Prostate gland (tissue), 2 donors: ENCODE measurements at places on chromosomes 5 and 9.

DNA sequence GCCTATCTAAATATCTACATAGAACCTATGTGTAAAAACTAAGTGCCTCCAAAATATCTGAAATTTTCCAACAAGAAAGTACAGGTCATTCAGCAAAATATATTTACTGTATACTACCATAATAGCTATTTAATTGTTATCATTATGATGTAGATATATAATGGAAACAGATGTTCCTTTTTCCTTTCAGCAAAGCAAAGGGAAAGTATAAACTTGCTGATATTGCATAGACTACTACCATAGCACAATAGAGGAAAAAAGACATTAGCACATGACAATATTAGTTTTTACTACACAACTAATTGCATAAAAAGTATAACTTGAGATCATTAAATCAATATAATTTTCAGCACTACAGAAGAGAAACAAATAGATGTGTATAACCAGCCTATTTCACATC lies 14.9 kb downstream of the NR2F1-AS1 start:
- no peak for DNase-seq

GRCh38 chr5:90551376-90551775 lies 7.2 kb upstream of the ADGRV1 start:
- DNase-seq, result no peak

GRCh38 chr5:79886925-79887655 lies 104.0 kb downstream of the MTX3 start:
- no peak for DNase-seq

DNA sequence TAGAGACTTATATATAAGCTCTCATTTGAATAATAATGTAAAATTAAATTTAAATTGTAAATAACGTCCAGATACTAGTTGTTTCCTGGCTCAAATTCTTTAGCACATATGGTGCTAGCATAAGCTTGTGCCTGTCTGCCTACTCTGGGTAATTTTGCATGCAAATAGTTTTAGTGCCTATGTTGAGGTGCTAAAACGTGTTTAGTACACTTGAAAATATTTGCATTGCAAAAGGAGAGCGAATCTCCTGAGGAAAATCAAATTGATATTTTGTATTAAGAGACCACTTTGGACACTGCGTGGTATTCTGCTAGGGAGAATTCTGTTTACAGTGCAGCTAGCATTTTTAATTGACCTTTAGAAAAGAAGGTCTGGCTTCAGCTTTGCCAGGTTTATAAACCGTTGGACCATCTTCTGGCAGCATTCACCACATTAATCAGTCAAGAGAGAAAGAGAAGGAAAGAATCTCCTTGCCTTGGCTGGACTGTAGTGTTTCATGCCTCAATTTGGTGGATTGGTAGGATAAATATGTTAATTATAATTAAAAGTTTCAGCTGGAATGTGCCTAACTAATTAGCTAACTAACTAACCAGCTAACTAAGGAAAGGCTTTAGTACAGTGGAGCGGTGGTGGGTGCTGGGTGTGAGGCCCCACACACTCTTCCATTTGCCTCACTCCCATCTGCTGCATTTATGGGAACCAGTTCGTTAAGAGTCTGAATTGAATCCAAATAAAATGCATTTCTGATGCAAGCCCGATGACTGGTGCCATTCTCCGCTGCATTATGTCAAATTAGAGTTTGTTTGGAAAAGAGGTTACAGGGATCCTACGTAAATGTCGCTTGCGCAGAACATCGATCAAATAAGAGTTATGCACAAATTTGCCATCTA lies 150.1 kb upstream of the MPDZ start:
- no peak for DNase-seq

GRCh38 chr9:112002131-112002846 lies 105.7 kb downstream of the UGCG start:
- DNase-seq, result no peak

- no peak for DNase-seq
Measured at GRCh38 chr5:102279711-102280110, 16.4 kb downstream of the SLCO4C1 start.

DNA sequence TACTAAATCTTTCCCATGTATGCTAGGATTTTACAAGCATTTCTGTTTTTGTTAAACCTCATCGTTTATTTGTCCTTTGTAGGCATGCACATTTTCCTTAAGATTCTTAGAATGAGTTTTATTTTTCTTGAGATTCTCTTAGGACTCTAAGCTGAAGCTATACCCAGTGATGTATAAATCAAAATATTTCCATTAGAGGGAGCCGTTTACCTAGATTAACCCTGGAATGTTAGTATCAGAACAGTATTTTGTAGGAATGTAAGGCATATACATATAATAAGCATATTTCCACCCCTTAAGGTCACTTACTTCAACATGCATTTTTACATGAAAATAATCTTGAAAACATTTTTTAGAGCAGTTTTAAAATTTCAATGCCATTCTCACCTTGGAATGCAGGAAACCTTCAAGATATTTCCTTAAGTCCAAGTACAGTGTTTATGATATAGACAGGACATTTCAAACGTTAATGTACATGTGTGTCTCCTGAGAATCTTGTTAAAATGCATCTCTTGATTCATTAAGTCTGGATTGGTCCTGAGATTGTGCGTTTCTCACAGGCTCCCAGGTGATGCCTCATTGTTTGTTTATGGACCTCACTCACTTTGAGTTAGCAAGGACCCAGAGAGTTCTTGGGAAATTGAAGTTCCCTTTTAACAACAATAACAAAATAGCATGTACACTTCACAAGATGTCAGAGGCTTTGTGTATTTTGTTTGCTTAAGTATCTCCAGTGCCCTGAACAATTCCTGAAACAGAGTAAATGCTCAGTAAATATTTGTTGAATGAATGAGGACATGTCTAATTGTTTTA lies 34.9 kb upstream of the FCHO2 start:
- DNase-seq, result no peak
